Fibroblast of skin of back (primary cell): ENCODE measurements at places on chromosomes 1 and 21.

DNA sequence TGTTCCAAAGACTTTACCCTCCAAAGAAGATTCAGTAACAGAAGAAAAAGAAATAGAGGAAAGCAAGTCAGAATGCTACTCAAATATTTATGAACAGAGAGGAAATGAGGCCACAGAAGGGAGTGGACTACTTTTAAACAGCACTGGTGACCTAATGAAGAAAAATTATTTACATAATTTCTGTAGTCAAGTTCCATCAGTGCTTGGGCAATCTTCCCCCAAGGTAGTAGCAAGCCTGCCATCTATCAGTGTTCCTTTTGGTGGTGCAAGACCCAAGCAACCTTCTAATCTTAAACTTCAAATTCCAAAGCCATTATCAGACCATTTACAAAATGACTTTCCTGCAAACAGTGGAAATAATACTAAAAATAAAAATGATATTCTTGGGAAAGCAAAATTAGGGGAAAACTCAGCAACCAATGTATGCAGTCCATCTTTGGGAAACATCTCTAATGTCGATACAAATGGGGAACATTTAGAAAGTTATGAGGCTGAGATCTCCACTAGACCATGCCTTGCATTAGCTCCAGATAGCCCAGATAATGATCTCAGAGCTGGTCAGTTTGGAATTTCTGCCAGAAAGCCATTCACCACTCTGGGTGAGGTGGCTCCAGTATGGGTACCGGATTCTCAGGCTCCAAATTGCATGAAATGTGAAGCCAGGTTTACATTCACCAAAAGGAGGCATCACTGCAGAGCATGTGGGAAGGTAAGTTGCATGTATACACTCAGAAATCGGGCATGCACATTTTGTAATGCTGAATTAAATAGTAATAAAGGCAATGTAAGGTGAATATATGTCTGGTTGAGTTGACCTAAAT, 97.2 kb downstream of the ZFYVE9 start:
- DNase-seq, result peak; percentile 15

GRCh38 chr1:18537386-18538306, 56.9 kb downstream of the KLHDC7A start:
- DNase-seq, result no peak

DNA sequence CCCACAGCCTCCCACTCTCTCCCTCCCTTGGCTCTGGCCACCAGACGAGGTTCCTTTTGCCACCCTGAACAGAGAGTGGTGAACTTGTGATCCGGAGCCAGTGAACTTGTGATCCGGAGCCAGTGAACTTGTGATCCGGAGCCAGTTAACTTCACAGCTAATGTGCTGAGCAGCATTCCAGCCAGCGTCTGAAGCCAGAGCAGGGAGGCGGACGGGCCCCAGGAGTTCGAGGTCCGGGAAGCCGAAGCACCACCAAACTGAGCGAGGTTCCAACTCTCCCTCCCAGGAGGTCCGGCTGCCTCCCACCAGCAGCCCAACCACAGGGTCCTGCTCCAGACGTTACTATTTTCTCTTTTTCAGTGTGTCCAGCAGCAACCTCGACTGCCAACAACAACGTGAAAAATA, 85.8 kb downstream of the SYF2 start:
- DNase-seq, result no peak

DNA sequence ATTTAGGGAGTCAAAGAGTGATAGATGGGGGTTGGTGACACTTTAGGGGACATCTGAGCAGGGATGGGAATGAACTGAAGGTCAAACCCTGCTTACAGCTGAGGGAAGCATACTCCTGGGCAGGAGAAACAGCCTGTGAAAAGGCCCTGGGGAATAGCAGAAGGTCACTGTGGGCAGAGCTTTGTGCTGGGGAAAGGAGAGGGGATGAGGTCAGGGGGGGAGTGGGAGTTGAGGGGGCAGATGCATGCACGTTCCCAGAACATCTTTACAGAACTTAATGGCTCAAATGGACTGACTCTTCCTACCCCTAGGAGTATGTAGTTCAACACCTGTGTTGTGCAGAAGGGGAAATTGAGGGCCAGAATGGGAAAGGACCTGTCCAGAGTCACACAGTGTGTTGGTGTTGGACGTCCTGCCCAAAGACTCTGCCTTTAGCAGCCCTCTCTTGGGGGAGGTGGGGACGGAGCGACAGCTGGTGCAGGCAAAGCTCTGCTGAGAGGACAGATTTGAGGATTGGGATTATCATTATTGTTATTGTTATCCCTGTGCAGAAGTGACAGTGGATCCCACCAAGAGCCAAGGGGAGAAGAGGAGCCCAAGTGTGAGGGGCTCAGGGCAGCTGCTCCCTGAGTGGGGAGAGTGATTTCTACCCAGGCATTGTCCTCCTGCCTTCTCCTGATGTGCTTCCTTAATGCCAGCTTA, 116.5 kb downstream of the PTPRU start:
- DNase-seq, result no peak

GRCh38 chr1:161182214-161182613, 4.9 kb upstream of the B4GALT3 start:
- peak; percentile 79 for DNase-seq

DNA sequence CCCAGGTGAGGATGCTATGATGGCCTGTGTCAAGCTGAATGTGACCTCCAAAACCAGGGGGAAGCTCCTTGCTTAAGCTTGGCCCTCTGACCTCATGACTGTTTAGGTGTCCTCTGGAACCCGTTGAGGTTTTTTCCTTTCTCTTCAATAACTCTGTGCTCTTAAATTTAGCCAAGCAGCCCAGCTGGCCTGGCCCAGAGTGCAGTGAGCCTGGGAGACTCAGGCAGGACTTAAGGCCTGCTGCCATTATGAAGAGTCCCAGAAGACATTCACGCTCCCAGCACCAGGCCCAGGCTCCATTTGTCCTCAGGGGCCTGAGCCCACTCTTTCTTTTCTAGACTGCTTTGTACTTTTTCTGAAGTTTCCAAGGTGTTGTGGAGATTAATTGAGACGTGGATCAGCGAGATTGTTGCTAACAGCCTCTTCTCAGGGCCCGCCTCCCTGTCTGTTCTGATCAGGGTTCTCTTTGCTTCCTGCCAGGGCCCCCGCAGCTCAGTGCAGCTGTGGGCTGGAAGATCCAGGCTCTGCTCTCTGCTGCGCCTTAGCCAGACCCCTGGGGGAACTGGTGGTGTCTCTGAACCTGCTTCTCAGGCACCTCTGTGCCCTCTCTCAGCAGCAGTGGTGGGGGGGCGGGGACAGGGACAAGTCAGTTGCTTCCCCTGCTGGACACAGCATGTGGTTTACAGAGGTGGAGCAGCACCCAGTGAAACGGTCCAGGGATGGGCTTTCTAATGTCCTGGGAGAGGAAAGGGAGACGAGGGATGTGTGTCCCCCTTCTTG, 124.2 kb downstream of the GRIK3 start:
- DNase-seq, result no peak

DNA sequence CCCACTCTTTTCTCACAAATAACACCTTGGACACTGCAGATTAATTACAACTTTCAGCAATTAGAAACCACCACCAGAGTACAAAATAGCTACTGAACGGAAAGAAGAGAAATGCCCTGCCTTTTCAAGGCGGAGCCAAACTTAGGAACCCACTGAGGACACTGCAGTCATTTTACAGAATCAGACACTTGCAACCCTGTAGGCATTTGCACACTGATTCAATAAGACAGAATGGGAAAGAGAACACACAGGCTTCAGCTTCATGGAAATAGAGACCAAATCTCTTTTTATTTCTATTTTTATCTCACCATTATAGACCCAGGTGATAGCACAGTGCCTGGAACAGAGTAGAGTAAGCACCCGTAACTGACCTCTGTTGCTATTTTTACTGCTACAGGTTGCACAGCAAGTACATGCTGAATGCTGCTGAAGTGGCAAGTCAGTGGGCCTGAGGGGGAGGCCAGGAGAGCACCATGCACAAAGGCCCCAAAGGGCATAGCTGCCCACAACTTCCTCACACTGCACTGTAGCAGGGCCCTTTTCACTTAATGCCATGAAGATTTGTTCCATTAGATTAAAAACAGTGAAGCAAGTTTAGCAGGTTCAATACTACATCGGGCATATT, 50.7 kb upstream of the EDARADD start:
- DNase-seq, result no peak

DNA sequence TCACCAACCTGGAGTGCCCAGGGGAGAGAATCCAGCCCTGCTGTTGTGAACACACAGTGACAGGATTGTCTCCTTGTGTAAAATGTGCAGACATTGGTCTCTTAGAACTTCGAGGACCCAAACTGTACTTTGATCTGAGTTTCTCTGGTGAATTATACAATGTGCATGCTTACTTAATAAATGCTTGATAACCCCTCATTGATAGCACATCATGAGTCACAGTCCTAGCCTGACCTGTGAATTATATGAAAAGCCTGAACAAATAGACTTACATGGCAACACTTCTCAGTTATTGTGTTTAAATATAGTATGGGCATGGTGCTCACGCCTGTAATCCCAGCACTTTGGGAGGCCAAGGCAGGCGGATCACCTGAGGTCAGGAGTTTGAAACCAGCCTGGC, 22.6 kb downstream of the IFNGR2 start:
- no peak for DNase-seq

DNA sequence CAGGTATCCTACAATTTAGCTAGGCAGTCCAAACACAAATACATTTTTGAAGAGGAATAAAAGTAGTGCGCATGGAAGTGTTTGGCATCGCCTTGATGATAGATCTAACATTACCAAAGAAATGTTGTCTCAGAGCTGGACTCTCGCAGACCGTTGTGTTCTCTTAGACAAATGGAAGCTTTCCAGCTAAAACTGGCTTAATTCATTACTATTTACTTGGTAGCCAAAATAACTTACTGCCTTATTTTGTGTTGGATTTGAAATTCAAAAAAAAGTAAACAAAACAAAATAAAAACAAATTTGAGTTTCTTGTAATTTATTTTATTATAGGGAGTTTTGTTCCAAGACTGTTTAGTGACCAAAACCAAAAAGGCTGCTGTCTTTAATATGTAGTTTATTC, 51.6 kb downstream of the PDE4B start:
- DNase-seq, result no peak
